NCI-H526 (cell line): ENCODE measurements at places on chromosomes 3 and 15.

DNA sequence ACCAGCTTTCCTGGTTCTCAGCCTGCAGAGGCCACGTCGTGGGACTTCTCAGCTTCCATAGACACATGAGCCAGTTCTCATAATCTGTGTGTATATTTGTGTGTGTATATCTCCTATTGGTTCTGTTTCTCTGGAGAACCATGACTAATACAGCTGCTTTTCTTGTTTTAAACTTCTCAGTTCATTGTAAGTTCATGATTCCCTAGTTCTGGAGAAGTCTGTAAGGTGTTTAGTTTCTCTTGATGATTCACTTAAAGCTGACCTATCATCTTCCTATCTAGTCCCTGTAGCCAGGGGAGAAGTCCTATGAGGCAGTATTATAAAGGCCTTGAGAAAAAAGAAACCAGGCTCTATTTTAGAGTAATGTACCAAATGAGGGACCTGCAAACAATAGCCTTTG, 147.7 kb downstream of the RYR3 start:
- no peak for DNase-seq

- DNase-seq: peak; percentile 25
These were observed 7.3 kb downstream of the ILDR1 start for GRCh38 chr3:122014741-122015140.

DNA sequence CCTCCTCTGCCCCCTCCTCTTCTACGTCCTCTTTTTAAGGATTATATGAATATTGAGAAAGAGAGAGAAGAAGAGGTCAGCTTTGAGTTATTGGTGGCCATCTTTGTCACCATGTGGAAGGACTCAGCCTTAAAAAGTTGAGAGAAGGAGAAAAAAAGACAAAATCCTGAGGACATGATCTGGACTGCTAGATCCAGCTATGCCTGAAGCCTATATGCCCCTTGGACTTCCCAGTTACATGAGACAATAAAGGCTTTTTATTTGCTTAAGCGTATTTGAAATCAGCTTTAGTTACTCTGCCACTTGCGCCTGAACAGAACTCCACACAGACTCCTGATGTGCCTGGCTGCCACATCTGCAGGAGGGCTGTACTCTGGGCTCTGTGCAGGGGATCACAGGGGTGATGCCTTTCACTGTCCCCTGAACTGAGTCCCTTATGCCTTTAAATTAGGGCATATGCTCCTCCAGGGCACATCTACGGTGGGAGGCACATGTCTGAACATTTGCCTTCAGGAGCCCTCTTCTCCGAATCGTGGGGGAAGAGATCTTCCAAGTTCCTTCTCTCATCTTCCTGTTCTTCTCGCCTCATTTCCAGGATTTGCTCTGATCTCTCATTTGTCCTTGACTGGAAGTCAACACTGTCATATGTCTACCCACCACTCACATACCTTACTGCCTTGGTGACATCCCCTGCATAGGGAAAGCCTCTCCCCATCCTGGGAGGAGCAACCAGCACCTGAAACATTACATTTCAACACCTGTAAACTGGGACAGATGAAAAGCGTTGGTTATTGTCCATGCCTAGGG, 14.0 kb upstream of the PLA2G4E start:
- no peak for DNase-seq

DNA sequence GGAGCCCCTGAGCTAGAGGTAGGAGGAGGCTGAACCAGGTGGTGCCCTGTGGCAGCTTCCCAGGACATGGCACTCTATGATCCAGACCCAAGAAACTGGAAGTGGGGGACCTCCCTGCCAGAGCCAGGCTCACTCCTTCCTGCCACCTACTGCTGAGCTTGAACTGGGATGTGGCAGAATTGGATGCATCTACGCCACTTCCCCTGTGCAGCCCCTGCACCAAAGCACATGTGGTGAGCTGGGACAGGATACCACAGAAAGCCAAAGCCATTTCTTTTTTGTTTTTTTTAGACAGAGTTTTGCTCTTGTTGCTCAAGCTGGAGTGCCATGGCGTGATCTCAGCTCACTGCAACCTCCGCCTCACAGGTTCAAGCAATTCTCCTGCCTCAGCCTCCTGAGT, 518.0 kb upstream of the PPP2R3A start:
- DNase-seq: no peak

DNA sequence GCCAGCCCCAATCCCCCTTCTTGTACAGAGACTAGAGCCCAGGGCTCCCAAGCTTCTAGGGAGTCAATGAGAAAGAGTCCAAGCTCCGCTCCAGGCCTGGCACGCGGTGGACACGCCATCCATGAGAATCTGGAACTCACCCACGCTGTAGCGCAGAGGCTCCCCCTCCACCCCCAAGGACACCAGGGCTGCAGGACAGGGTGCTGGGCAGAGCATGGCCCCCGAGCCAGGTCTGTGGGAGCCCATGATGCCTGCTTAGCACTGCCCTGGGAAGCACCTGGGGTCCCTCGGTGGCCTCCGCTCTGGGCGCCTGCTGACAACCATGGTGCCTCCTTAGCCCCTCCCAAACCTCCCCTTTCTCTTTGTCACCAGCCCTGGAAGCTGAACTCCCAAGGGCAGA, 28.5 kb downstream of the ACSBG1 start:
- no peak for DNase-seq

- no peak for DNase-seq
These were observed 64.1 kb downstream of the AAGAB start for GRCh38 chr15:67190326-67190725.

- no peak for DNase-seq
These were observed 139.8 kb downstream of the RAB11A start for GRCh38 chr15:66008940-66009562.

- no peak for DNase-seq
These were observed 279.0 kb downstream of the MFSD1 start for GRCh38 chr3:159080821-159081220.

DNA sequence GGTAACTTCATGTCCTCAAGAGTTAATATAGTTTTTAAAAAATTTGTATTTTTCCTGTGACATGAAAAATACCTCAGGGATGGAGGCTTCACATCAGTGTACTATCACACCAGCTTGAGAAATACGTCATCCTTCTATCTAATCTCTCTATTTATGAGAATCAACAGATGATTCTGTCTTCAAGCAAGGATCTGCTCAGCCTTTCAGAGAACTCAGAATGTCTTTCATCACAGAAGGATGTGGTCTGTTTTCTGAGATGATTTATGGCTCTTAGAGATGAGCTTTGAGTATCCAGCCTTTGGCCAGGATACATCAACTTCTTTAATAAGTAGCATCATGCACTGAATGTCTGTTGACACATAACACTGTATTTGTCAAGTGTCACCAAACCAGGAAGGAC, 193.9 kb downstream of the DTWD1 start:
- no peak for DNase-seq

GRCh38 chr15:69127306-69127705, 33.1 kb upstream of the GLCE start:
- DNase-seq: no peak

DNA sequence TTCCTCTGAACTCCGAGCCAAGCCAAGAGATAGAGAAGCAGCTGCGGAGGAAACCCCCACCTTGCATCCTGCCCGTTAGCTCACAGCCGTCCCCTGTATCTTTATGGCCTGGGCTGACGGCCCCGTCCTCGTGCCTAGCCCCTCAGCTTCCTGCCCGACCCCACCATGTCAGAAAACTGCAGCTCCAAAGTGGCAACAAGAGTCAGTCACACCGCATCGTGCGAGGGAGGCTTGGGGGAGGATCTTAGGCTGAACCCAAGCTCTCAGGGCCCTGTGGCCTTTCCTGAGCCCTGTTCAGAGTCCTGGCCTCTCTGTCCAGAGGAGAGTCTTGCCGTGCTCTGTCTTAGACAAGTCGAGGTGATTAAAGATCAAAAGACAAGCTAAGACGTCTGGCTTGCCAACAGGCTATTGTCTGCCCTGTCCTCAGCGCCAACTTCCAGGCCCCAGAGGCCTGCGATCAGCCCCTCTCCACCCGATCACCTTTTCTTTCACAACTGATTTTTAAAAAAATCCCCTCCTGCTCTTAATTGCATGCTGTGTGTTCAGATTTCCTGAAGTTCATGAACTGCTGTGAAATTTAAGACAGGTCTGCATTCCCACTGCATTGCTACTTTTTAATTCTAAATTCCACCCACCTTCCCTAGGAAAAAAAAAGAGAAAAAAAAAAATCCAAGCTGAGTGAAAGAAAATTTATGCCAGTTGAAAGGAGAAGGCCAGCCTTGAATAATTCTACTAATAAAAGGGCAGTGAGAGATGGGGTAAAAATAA, 89.7 kb upstream of the WNT5A start:
- no peak for DNase-seq
